CD4-positive, alpha-beta T cell treated with Interleukin-15 for 1 hour (primary cell): ENCODE measurements at places on chromosomes 3 and 15.

DNA sequence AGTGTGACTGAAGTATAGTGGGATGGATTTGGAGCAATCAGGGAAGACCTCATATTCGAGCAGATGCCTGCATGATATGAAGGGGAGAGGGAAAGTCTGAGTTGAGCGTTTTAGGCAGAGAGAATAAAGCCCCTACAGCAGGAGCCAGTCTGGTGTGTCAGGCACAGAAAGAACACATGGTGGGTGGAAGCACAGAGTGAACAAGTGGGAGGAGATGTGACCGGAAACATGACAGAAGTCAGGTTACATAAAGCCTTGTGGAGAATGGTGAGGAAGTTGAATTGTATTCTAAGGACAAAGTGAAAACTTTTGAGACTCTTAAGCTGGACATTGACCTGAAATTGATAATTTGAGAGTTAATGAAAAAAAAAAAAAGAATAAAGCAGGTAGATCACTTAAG, 541.0 kb downstream of the PLOD2 start:
- no peak for DNase-seq

GRCh38 chr3:86984271-86984670, 6.7 kb downstream of the VGLL3 start:
- no peak for DNase-seq

DNA sequence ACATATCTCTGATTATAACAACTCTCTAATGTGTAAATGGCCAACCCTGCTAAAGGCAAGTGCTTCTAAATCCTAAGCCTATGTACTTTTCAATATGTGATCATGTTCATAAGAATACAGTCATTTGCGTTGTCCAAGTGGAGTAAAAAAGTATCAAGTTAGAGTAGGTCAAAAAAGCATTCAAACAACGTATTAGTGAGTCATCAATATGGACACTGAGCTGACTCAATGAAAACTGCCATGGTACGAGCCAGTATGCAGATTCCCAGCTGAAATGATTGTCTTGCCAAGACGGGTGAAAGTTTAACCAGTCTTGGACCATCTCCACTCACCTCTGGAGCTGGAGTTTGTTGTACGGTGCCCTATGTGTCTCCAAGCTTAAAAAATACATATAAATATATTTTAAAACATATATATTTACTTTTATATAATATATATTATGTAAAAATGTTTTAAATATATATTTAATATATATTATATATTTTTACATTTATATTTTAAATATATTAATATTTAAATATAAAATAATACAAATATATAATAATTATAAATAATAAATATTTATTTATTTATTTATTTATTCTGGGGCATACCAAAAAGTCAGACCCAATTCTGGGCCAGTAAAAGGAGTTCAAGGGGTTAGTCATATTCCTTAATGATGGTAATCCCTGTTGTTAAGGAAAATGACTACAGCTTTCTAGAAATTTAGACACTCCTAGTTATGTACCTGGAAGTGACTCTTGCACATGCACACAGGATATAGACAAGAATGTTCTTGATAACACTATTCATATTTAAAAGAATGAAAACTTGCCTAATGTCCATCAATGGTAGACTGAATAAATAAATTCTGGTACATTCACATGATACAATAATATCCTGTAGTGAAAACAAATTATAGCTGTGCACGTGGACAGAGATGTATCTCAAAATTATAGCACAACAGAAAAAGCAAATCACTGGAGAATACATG, 27.2 kb downstream of the PLSCR4 start:
- DNase-seq = no peak

DNA sequence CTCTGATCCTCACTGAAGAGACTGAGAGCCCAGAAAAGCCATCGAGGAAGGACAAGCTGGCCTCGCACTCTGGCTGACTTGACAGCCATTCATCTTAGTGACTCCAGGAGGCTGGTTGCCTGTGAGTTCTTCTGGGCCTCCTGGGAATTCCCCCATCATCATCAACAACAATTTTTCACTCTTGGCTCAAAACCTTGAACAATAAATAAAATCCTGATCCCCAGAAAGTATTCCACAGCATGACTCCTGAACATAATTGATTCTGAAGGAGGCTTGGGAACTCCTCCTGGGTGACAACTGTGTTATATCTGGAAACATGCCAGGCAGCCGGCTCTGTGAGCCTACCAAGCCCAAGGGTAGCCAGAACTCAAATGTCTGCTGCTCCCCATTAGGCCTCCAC, 188.6 kb downstream of the SHQ1 start:
- no peak for DNase-seq

DNA sequence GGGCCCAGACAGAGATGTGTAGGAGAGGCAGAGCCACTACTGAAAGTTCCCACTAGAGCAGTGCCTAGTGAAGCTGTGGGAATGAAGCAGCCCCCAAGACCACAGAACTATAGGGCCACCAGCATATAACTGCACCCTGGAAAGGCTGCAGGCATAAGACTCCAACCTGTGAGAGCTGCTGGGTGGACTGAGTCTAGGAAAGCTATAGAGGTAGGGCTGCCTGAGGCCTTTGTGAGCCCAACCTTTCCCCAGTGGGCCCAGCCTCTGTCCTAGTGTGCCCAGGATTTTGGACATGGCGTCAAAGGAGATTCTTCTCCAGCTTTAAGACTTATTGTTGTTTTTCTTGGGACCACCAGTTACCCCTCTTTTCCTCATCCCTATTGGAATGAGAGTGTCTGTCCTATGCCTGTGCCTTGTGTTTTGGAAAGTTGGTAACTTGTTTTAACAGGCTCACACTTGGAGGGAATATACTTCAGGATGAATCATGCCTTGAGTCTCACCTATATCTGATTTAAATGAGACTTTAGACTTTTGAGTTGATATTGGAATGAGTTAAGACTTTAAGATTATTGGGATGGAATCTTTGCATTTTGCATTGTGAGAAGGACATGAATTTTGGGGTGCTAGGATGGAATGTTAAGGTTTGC, 28.1 kb downstream of the SLMAP start:
- DNase-seq = no peak

GRCh38 chr3:145124900-145125678, 1035.9 kb downstream of the PLOD2 start:
- no peak for DNase-seq

DNA sequence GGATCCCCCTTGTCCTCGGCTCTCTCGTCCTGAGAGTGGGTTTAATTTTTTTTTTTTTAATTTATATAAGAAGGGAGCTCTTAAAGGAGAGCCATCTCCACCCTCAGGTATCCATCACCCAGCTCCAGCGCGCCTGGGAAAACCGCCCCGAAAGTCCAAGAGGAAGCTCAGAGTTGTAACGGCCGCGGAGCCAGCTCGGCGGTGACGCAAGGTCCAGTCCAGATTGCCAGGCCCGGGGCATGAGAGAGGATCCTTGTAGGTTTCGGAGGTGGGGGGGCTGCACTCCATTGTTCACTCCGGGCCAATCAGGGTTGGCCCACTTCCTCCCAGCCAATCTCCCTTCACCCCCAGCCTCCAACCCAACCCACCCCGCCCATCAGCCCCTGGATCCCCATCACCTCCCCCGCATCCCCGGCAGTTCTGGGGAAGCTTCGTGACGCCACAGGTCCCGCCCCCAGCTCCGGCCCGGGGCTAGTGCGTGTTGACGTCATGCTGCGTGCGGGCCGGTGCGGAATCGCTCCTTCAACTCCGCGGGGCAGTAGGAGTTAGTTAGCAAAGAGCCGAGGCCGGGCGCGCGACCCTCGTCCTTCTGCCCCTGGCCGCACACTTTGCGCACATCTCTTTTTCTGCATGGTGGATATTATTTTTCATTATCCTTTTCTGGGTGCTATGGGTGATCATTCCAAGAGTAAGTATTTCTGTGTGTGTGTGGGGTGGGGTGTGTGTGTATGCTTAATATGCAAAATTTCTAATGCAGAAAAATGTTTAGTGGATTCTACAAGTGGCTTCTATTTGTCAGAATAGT, at the start of gene ISL2:
Gene ISL2, plus strand, starts transcription at position 520 of the 805 bp plus-strand sequence. Its CDS starts 111 bp downstream, at position 631.
- peak; percentile 83 for DNase-seq

- DNase-seq = no peak
Measured at GRCh38 chr3:100384733-100385525, 16.0 kb downstream of the TOMM70 start.

- DNase-seq = no peak
Measured at GRCh38 chr3:69063636-69064035, 11.5 kb upstream of the TMF1 start.
